Activated T-cell treated with anti-CD3 and anti-CD28 coated beads, Interleukin-2, amount 50 U/mL, for 1 hour (primary cell): ENCODE measurements at places on chromosomes 3 and 15.

GRCh38 chr3:4755566-4755965 is 223.7 kb upstream of the BHLHE40 start:
- no peak for DNase-seq

DNA sequence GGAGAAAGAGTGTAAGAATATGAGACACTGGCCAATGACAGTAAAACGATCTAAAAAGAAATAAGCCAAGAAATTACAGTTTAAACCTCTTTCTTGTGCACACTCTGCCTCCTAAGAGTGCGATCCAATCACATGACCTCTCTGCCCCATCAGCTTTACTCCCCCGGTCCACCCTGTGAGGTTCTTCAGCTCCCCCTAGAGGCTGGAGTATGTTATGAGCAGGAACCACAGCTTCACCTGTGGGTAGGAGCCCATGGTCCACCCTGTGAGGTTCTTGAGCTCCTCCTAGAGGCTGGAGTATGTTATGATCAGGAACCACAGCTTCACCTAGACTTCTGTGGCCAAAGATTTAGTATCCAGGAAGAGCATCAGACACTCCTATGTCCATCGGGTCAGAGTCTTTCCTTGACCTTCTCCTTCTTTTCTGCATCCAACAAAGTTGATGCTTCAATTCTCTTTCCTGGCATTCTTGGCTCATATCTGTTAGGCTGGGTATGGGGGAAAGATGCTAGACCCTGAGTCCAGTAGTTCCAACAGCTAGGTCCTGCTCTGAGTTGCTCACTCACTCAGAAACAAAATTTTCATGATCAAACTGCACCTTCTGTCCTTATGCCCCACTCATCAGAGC is 164.0 kb downstream of the MINAR1 start:
- no peak for DNase-seq

GRCh38 chr3:139455206-139455605 is 21.1 kb downstream of the RBP2 start:
- DNase-seq = no peak

- DNase-seq = peak; percentile 87
Observed at GRCh38 chr3:46987743-46988401, 8.4 kb downstream of the NBEAL2 start.

- no peak for DNase-seq
Observed at GRCh38 chr15:61681038-61681418, 379.2 kb downstream of the VPS13C start.

DNA sequence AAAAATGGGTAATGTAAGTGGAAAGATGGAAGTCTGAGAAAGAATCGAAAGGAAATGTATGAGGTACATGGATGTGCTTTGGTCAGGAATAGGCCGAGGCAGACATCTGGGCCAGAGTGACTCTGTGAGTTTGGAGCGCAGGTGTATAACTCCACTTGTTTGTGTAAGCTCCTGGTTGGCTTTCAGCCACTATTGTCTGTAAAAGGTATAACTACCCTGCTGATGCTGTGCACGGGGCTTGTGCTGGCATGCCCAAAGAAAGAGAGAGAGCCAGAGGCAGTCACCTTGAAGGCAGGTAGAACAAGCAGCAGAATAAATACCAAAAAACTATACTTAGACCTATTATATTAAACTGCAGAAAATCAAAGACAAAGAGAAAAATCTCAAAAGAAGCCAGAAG is 32.7 kb upstream of the CD96 start:
- no peak for DNase-seq

GRCh38 chr15:52148403-52148802 is 35.8 kb upstream of the BCL2L10 start:
- no peak for DNase-seq

- DNase-seq = no peak
Observed at GRCh38 chr3:146203776-146204175, 42.8 kb upstream of the PLOD2 start.

GRCh38 chr3:140922634-140923033 is 19.0 kb upstream of the SLC25A36 start:
- DNase-seq = no peak

GRCh38 chr3:128041344-128041743 is 10.9 kb upstream of the SEC61A1 start:
- no peak for DNase-seq

GRCh38 chr3:8311321-8311720 is 190.3 kb upstream of the LMCD1 start:
- no peak for DNase-seq

DNA sequence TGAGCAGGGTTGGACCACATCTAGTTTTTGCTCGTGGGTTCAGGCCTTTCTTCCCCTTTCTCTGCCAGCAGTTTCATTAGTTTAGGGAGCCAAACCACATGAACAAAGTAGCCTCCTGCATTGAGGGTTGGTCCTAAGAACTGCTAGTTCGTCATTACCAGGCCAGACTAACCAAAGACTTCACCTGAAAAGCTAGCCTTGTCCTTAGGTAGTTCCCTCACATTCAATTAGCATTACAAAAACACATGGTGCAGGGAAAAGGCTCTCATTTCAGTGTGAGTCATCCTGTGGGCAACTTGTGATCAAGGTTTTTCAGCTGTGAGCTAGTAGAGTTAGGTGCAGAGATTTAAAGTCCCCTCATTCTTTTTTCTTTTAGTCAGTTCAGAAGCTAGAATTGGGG is 279.3 kb upstream of the CTNNB1 start:
- no peak for DNase-seq

DNA sequence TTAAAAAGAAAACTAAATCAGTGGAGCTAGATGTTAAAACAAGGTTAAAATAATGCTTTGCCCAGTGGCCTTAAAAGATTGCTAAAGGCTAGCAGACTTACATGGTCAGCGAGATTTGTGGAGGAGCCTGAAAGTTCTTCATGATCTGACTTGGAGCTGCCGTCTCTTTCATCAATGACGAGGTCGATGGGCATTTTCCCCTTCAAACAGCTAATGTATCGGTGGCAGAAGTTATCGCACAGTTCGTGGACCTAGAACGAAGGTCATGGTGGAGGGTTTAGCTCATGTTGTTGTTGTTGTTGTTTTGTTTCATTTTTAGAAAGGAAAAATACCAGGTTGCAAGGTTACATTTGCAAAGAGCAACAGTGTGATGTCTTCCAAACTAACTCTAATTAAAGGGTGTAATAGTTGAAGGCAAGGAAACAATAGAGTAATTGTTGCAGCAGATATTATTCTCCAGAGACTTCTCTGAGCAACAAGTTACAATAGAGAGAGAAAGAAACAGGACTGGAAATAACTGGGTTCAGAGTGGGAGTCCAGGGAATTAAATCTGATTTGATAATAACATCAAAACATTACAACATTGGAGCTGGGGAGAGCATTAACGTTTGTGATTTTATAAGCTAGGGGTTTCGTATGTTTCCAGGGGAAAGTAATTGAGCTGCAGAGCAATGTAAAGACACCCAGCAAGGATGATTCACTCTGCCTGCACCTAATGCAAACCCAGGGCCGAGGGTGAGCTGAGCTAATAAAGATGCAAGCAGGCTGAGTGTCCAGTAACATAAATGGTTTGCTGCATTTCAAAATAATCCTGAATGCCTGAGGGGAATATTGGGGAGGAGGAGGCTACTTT is 6.6 kb downstream of the MEIS2 start:
- DNase-seq = no peak

GRCh38 chr3:8825153-8825825 is 55.9 kb upstream of the OXTR start:
- DNase-seq = no peak

DNA sequence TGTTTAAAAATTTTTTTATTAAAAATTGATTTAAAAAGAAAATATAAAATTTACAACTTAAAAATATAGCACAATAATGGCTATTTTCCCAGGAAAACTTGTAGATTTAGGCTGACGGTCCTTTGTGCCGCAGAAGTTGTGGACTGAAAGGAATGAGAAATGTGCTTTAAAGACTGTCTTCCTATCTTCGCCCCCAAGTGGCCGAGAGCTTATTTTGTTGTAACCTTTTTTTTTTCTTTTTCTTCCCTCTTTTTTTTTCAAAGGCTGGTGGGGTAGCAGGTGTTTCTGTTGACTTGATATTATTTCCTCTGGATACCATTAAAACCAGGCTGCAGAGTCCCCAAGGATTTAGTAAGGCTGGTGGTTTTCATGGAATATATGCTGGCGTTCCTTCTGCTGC is 15.5 kb downstream of the SLC25A26 start:
- no peak for DNase-seq

DNA sequence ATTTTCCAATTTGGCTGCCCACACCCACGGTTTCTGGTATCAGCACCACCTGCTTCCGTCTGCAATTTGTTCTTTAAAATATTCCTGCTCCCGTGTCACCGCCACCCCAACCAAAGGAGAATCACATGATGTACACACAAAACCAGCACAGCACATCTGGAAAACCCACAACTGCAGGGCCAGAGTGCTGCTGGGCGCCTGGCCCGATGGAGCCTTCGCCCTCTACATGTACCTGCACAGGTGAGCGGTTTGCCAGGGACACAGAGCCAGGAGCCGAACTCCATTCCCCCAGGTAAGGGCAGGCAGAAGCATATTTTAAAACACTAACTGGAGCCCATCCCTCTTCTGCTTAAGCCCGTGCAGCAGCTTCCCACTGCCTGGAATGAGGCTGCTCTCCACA is 75.6 kb downstream of the ADAMTS17 start:
- no peak for DNase-seq

DNA sequence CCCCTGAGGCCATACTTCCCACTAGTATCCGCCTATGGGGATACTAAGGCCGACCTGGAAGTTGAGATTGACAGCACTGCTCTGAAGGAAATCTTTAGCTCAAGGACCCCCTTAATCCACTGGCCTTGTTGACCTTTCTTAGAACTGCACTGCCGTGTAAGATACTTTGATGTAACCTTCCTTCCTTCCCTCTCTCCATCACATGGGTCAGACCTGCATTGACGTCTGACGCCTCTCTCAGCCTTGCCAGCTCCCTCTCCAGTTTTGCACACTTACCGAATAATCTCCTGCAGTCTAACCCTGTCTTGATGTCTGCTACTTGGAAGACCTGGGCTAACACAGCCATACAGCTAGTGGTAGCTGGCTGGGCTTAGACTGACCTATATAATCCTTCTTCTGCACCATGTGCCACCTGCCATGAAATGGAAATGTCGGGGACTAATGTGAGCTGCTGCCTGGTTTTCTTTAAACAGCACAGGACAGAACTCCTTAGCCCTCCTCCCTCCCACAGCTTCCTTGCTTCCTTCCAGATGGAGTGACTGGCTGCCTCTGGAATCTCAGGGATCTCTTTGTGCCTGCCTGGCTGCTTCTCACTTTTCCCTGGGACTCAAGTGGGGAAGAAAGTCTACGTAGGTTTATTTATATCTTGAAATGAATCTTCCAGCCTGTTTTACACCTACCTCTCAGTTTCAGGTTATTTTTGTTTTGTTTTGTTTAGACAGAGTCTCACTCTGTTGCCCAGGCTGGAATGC is 39.2 kb upstream of the HERC1 start:
- DNase-seq = no peak

- no peak for DNase-seq
Observed at GRCh38 chr3:48708481-48708889, 8.5 kb downstream of the IP6K2 start.

- no peak for DNase-seq
Observed at GRCh38 chr3:60126511-60127304, 1076.9 kb upstream of the CFAP20DC start.

DNA sequence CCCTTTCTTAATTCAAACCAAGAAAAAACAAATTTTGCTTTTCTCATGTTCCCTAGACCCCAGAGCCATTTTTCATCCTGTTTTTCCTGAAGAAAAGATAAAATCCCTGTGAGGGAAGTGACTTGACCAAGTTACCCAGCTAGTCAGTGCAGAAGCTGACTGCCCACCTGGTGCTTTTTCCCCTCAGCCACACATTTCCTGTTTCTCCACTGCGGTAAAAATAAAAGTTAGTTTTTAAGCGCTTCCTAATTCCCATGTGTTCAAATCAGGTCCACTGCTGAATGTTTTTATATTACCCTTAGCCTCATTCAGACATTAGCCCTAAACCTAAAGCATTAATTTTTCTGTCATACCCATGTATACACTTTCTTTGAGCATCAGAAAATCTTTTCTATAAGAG is 26.1 kb downstream of the PPP2R3A start:
- DNase-seq = no peak

DNA sequence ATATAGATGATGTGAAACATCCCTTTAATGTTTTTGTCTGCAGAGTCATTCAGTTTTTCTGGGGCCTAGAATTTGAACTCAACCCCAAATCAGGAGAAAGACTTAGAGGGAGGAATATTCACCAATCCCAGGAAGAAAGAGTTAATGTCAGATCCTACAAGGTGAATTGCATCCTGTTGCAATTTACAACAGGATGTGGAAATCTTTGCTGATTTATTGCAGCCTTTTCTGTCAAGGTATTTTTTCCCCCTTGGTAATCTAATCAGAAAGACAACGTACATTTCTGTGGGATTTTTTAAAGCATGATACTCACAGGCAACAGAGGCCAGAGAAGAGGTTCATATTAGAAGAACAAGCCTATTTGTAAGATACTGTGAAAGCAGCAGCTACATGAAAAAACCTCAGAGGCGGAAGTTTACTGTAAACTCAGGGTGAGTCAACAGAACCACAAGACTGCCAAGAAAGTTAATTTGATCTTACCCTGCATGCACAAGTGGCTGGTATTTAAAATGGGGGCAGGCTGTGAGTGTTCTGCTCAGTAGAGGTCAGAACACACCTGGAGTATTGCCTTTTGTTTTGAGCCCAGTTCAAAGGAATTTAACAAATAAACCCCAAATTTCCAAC is 531.9 kb downstream of the AGBL1 start:
- no peak for DNase-seq

- DNase-seq = no peak
Observed at GRCh38 chr3:132315851-132316250, 1.4 kb upstream of the ACP3 start.

- no peak for DNase-seq
Observed at GRCh38 chr3:38136393-38136776, 542 bp downstream of the ACAA1 start.

GRCh38 chr15:56040081-56041035 is 46.9 kb upstream of the NEDD4 start:
- no peak for DNase-seq

GRCh38 chr15:39502082-39502447 is 78.8 kb upstream of the THBS1 start:
- no peak for DNase-seq

DNA sequence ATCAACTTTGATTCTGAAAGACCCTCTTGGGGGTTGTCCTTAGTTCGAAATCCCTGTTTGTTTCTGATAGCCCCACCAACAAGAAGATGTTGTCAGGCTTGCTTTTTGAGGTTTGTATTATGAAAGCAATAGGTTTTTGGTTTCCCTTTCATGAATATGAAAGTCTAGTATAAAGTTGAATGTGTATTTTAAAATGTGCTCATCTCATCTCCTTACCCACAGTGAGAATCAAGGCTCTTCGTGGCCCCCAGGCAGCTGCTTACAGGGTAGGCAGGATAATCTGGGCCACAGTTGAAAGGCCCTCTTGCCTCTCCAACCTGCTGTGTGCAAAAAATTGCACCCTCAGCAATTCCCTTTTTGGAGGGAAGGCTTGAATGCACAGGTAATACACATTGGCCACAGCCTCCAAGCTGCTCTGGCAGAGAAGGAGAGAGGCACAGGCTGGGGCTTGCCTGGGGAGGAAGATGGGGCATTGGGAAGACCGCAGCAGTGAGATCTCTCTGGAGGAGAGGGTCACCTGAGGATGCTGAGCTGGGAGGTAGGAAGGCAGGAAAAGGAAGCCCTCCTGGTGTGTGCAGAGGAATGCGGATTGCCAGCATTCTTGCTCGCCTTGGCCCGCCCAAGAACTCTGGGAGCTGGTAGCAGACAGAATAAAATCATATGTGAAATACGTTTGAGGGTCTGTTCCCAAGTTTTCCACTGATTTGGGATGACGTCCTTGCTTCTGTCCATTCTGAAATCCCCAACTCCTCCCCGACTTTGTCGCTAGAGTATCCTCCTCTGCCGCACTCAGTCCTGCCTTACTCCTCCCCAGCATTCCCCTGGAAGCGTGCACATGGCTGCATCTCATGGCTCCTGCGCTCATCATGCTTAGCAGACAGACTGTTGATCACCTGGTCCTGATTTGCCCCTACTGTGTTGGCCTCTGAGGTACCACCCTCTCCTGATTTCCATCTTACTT is 196.4 kb downstream of the RPLP1 start:
- no peak for DNase-seq
